ENCODE measurements at places on chromosomes 12 and 14.

GRCh38 chr14:82067221-82067875 is 533.7 kb upstream of the SEL1L start:
- DNase-seq, result no peak

GRCh38 chr14:51865953-51866747 is 5.7 kb downstream of the GNG2 start:
- DNase-seq, result no peak

DNA sequence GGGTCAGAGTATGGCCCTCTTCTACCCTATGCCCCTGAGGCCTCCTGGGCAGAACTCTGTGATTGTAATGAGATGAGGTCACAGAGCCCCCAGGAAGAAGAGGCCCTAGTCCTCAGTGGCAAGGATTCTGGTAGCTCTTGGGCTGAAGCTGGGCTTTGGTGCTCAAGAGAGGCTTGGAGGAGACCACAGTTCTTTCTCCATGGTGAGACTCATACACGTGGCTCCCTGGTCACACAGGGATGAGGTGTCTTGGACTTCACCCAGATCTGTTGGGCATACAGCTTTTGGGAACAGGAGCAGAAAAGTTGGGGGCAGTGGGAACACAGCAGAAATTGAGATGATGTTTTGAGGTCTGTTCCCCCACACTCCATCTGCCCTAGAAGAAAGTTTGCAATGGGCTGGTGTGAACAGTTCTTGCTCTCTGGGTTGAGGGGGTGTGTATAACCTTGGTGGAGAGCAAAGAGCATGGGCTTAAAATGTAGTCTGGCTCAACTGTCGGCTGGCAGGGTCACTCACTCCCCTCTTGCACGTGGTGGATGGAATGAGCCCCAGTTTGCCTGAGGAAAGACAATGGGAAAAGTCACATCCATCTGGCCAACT is at the start of gene KRT86:
TSS of gene KRT86 (plus strand) at position 125 of the 600 bp plus-strand sequence. CDS start 27,272 bp downstream, outside the sequence.
- no peak for DNase-seq

GRCh38 chr12:126182619-126183236 is 1117.5 kb downstream of the AACS start:
- DNase-seq, result no peak

DNA sequence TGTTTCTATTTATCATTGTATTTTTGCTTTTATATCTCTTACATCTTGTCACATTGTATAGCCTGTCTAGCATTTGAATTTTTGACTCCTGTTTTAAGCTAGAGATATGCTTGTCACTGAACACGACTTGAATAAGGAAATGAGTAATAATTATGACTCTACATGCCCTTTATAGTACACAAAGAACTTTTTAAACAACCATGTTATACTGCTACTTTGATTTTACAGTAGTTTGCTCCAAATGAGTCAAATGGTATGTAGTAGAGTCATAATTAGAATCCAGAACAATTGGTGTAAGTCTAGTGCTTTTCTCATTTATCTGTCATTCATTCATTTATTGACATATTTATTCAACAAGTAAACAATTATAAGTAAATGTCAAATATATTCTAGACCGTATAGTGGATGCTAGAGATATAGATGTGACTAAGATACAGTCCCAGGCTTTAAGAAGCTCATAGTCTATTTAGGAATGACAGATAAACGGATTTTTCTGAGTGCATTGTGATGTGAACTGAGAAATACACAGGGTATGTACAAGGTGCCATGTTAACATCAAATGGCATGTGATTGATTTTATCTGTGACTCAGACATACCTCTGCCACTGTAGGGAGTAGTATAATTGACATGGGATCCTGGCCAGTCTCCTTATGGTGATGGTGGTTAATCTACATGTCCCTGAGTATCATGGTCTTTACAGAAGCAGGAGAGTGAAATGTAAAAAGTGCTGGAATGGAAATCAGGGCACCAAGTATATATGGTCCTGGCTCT is 799.7 kb downstream of the DIO2 start:
- no peak for DNase-seq

DNA sequence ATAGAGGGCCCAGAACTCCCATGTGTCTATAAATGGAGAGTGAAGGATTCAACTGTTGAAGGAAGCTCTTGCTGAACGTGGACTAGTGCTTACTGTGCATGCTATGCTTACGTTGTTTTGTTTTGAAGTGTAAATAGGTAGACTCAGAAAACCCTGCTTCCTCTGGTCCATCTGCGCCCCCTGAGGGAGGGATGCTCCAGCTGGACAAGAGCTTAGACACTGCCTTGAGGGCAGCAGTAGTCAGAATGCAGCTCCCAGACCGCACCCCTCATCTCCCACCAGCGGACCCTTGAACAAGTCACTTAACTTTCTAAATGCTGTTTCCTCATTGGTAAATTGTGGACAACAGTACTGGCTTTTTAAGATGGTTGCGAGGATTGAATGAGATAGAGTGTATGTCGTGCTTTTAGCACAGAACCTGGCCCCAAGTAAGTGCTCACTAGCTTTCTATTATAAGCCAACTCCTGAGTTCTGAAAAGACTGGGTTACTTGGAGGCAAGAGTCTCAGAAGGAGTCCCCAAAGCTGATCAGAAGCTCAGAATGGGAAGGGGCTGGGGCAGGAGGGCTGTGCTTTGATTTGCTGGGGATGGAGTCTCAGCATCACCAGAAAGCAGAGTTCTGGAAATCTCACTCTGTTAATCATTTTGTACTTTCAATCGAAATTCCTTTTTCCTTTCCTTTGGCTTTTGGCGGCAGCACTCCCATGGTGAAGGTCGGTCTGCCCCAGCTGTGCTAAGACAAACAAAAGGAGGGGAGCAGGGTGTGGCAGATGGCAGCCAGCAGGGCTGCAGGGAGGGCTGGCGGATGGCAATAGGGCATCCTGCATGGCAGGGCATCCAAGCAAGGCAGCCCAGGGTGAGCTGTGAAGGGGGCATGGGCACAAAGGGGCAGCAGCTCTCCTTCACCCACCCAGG is 15.6 kb downstream of the AGAP2 start:
- no peak for DNase-seq

DNA sequence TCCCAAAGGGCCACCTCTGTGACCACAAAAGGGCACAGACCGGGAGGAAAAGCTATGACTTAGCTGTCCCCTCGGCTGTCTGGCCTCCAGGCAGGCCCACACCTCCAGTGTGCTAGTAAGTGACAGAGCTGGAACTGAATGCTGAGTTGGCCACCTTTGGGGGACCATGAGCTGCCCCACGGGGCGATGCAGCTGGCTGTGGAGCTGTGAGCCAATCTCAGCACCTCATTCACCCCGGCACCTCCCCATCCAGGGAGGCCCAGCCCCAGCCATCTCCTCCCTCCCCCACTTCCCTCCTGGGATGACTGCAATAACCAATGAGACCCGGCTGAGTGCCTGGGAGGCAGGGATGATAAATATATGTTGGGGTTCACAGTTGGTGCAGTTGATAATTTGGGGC is 12.2 kb upstream of the TESC start:
- DNase-seq, result no peak

- DNase-seq, result no peak
Observed at GRCh38 chr12:9133216-9133916, 17.6 kb upstream of the A2M start.

GRCh38 chr12:27814851-27815591 is 35.0 kb upstream of the MANSC4 start:
- DNase-seq, result no peak

GRCh38 chr14:69351911-69352310 is 46.2 kb downstream of the ERH start:
- no peak for DNase-seq

DNA sequence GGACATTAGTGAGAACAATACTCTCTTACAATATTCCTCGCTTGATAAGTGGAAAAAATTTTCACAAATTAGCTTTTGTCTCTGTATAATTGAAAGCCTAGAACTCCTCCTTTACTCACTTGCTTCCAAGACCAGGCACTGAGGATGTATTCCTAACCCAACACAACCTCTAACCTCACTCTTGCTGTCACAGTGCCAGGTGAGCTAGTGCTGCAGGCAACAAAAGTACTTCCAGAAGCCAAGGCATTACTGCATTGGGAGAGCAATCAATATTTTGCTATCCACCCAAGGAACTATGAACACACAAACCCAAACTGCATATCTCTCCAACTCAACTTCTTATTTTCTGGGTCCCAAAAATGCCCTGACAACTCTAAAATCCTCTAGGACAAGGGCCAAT is 1081.0 kb downstream of the VRK1 start:
- DNase-seq, result no peak

- DNase-seq, result no peak
Observed at GRCh38 chr14:97306760-97307246, 509.6 kb downstream of the VRK1 start.

GRCh38 chr14:74584951-74585350 is 27.1 kb downstream of the LTBP2 start:
- no peak for DNase-seq

DNA sequence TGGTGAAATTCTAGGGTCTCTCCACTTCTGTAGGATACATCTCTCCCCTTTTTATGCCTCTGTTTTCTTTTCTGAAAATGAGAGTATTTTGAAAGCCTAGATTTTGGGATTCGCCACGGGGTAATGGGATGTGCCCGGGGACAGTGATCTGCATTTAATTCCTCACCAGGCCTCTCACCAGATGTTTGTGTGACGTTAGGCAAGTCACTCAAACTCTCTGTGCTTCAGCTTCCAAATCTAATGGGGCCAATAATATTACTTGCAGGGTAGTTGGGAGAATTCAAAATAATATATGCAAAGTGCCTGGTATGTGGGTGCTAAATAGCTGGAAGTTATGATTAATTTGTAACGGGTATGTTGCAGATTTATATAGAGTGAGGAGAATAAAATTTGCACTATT is 78.8 kb downstream of the C12orf75 start:
- no peak for DNase-seq

- no peak for DNase-seq
Observed at GRCh38 chr14:38490273-38490672, 234.4 kb upstream of the CLEC14A start.

DNA sequence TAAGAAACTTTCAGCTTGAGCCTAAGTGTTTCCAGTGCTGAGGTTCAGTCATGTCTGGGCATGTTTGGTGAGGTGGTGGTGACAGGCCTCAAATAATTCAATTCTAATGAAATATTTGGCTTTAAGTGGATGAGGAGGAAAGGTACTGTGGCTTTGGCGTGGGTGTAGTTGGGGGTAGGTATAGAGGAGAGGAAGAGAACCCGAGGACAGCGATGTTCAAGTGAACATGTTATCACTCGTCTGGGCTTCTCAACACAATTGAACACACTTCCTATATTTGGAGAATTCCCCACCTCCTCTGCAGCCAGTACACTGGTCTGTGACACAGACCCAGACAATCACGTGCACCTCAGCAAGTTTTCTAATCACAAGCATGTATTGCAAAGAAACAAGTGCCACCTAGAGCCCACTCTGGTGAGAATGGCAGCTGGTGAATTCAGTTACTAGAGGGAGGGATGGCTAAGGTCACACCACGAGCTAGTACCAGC is 53.0 kb downstream of the IFNG-AS1 start:
- DNase-seq, result no peak

GRCh38 chr14:79639613-79640012 is 571.7 kb downstream of the DIO2 start:
- DNase-seq, result no peak

GRCh38 chr14:96730386-96730785 is 66.8 kb upstream of the VRK1 start:
- DNase-seq, result no peak

DNA sequence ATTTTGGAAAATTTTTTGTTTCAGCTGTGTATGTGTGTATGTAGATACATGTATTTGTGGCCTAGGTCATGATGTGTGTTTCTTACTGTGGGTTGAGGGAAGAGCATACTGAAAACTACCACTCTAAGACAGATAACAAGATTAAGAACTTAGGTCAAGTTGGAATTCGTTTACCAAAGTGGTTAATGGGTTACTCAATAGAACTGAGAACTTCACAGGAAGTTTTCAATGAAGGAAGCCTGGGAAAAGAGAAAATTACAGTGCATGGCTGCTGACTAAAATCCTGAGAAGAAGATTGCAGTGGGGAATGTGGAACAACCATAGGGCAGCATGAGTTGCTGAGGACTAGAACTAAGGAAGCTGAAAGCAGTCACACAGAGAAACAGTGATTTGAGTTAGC is 21.4 kb upstream of the FOXG1 start:
- no peak for DNase-seq

Measured in kidney glomerular epithelial cell (primary cell).